Activated T-helper 1 cell treated with anti-CD3 and anti-CD28 coated beads, Interleukin-2, amount 50 U/mL, for 16 hours (primary cell): ENCODE measurements at places on chromosomes 16 and 17.

DNA sequence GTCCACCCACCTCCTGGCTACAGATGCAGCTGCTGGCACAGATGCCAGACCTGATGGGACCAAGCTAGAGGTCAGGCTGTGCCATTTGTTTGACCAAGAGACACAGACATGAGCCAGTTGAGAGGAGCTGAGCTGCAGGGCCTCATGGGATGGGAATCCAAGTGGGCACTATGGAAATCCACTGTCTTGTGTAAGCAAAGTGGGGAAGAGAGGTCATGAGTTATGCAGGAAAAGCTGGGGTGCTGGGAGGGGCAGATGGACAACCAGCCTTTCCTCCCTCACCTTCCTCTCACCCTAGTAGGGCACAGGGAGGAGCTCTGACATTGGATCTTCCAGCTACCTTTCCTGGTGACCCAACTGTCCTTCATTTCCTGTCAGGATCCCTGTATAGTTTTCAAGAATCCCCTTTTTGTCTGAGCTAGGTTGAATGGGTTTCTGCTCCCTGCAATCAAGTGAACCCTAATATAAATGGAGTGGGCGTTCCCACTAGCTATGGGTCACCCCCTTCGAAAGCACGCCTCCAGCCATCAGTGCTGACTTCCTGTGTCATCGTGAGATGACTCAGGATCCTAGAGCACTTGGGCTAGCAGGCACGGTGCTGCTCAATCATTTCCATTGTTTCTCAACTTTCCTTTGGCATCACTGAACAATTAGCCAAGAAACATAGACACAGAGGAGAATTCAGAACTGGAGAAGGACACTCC lies 13.6 kb downstream of the ATPAF2 start:
- DNase-seq, result no peak

DNA sequence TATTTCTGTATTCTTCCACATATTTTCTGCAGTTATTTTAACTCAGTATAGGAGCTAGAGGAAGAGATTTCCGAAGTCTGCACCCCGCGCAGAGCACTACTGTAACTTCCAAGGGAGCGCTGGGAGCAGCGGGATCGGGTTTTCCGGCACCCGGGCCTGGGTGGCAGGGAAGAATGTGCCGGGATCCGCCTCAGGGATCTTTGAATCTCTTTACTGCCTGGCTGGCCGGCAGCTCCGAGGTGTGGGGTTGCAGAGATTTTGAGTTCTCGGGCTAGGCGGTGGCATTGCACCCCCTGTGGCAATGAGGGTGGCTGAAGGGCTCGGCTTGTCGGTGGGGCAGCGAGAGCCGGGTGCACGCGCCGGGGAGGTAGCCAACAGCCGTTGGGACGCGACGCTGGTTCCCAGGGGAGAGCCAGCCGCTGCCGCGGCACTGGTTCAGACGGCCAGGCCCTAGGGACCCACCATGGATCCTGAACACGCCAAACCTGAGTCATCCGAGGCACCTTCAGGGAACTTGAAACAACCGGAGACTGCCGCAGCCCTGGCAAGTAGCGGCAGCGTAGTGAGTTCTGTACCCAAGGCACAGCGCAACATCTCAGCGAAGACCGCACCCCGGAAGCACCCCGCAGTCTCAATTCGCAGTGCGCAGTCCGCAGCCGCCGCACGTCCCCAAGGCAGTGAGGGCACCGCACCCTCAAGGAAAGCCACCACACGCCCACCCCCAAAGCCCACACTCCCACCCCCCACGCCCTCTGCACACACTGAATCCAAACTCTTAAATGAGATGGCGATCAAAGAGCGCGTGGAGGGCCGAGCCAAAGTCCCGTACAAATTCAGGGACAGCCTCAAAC lies at the start of gene CMTM1:
TSS of gene CMTM1 (plus strand) at position 389 of the 851 bp plus-strand sequence. CDS start at position 464, 75 bp downstream.
- DNase-seq, result no peak

- no peak for DNase-seq
Observed at GRCh38 chr16:64184156-64184555, 937.7 kb downstream of the CDH11 start.

DNA sequence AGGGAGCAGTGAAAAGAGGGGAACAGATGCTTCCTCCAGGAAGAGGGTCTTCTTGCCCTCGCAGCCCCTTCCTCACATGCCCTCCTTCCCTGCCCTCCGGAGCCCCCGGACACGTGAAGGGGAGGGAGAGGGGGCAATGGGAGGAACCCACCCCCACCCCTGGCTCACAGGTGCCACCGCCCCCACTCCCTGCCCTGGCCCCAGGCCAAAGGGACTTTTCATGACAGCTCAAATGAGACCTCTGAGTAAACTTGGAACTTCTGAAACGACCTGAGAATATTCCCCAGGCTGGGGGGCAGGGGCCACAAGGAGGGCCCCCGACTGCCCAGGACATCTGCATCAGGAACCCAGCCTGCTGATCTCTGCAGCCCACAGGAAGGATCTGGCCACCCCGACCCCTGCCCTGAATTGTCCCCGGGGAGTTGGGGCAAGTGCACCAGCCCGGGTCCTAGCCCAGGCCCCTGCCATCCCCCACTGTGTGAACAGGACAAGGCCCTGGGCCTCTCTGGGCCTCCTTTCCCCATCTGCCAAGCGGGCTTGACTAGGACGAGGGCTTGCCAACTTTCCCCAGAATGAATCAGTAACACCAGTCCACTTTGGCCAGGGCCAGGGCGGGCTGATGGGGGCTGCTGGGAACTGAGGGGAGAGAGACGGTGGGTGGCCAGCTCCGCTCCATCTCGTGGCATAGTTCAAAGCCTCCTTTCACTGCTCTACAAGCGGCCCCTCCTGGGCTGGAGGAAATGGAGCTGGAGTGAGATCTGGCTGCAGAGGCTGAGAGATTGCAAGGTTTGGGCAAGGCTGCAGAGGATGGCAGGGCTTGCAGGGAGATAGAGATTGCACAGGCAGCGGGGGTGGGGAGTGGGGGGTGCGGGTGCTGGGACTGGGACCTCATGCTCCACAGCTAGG lies 3.8 kb downstream of the IL21R start:
- no peak for DNase-seq

- no peak for DNase-seq
Observed at GRCh38 chr16:31664683-31665482, 137.2 kb downstream of the AHSP start.

DNA sequence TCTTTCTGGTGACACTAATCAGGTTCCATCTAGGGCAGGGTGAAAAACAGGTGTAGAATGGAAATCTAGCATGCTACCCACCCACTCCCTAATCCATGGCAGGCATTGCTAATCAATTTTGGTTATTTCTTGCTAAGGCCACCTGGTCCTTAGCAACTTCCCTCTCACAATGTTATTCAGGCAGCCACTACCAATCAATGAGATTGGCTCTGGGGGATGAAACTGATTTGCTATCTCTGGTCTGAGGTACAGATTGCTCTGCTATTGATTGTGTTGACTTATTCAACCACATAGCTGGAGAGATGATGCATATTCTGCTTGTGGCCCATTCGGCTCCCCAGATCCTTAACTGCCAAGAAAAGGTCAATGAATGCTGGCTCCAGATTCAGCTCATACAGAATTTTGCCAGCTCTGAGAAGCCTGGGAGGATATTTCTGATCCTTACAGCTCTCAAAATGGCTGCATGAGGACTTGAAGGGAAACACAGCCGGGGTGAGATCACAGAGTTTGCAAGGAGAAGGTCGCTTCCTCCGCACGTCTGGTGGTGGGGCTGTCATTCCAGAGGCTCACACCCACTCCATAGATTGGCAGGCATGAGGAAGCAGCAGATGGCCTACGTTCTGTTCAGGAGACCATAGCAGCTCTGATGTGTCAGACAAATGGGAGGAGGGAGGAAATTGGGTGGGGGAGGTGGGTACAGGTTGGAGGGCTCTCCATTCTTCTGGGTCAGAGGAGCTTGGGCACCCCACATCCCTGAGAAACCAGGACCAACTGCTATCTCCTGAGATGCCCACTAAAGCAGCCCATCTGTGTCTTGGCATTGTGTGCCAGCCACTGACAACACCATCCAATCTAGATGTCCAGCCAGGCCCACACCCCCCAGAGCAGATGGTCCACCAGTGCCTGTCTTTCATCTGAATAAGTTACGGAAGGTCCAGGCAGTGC lies 22.3 kb downstream of the SEZ6 start:
- no peak for DNase-seq

DNA sequence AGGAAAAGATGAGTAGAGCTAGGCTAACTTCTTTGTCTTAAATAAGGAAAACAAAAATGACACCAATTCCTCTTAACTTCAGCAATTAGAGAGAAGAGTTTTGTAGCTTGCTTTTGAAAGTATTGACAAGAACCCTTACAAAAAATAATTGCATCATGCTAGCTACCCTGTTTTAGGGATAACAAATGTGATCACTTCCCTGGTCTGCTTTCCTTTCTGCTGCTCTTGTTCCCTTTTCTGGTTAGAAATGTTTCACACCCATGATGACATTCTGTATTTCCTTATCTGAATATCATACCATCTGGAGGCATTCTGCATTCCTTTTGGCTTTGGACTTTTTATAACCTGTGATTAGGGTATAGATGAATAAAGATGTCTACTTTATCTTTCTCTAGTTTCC lies 9.9 kb upstream of the SMIM36 start:
- no peak for DNase-seq

DNA sequence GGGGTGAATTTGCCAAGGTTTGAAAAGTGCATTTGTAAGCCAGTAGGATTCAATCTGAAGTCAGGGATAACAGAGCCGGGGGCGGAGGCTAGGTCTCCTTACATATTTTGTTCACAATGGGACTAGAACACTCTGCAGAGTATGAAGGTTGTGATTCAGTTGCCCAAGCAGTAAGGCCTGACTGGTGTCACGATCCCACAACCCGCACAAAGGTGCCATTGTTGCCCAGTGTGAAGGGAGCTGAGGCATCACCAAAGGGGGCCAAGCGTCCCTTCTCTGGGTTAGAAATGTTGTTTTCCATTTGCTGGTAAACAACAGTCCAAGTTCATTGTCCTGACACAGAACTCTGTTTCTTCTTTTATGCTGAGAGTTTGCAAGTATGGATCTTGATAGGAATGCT lies 471.8 kb downstream of the MAF start:
- no peak for DNase-seq

DNA sequence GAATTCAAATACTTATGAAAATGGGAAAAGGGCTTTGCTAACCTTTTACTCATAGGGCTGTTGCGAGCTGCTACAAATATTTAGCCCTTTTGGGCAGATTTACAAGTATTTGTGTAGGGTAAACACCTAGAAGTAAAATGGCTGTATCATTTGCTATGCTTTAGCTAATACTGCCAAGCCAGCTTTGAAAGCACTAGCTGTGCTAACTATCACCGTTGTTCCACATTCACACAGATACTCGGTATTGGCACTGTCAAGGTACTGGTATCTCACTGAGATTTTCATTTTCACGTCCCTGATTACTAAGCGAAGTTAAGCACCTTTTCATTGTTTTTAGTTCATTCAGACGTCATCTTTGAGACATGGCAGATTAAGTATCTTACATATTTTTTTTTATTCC lies 84.8 kb downstream of the GLG1 start:
- no peak for DNase-seq

GRCh38 chr16:30889721-30890120 lies 4.2 kb downstream of the BCL7C start:
- DNase-seq, result no peak

GRCh38 chr16:23927796-23928195 lies 92.0 kb downstream of the PRKCB start:
- DNase-seq, result no peak

DNA sequence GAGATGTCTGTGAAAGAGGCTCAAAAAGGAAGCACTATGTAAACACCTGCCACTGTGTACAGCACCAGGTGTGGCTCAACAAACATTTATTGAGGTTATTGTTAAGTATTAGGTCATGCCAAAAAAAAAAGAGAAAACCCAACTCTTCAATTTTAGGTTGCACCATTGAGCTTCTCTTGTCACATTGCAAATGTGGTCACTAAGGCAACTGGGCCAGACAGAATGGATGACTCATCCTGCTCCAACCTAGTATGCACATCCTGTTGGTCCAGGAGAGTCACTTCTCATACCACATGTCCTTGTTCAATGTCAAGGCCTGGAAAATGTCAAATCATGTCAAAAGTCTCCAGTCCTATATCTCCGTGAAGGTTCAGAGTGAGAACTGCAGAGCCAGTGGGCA lies 25.0 kb downstream of the HOXB1 start:
- DNase-seq, result no peak

DNA sequence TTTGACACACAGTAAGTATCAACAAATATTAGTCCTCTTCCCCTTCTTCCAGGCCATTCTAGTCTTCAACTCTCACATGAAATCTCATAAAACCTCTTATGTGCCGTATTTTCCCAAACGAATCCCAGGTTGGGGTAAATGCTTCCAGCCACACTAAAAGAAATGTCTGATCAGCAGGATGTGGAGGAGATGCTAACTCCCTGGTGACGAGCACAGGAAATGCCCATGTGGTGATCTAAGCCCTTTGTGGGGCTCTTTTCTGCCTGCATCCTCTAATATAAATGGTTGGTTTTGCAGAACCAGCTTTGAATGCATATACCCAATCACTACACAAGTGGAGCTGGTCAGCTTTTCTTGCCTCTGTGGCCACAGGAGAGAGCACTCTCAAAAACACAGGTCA lies 498.2 kb upstream of the ERCC4 start:
- DNase-seq, result no peak

DNA sequence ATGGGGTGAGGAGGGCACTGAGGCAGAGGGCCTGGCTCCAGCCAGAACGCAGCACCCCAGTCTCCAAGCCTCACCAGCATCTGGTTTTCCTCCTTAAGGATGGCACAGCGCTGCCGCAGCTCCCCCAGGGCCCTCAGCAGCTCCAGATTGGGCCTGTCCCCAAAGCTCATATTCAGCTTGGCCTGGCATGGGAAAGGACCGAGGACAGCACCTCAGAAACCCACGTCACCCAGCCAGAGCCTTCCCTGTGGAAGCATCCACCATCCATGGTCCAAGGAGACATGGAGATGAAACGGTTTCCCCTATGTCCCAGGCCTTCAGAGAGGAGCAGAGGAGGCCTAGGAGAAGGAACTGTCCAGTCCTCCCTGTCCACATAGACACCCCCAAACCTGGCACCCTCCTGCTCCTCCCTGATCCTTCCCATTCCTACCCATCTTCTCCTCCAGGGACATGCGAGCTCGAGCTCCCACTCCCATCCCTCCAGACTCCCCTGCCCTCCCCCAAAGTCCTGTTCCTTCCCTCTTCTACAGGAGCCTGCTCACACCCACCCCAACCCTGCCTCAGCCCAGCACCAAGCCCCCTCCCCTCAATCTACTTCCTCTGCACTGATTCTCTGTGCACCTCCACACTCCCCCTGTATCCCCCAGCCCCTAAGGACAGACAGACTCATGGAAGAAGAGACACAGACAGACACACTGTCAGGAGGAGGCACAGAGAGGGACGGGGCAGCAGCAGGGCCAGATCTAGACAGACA lies 1.8 kb downstream of the TSPOAP1 start:
- no peak for DNase-seq
